ENCODE measurements at places on chromosomes 12 and 14.

GRCh38 chr14:92413379-92413778, 90.4 kb downstream of the SLC24A4 start:
- no peak for DNase-seq

GRCh38 chr14:52922656-52923055, 28.2 kb downstream of the FERMT2 start:
- no peak for DNase-seq

DNA sequence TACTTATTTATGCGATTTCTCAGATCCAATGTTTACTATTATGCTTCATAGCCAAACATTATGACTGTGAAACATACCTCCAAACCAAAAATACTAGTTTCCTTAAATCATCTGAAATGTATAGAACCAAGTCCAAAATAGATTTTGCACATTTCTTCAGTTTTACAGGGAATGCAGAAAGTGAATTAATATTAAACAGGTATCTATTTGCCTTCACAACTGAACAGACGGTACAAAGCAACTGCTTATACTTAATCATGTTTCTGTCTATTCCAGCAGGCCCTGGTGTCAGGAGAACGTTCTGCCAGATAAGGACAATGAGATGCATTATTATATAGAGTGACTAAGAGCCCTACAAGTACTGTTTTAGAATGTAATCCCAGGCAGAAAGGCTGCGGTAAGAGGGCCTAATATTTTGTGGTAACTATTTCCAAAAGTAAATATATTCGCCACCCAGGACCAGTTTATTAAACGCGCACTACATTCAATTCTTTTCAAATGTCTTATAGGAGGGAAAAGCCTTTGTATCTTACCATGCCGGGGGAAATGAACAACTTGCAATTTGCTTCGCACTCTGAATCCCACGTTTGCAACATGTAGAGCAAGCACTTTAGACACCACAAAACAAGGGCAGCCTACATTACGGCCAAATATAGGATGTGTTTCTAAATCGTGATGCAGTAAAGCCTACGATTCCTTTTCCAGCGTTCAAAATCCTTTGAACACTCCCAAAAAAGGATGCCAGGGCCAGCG, 1.5 kb downstream of the CORO1C start:
- DNase-seq: no peak

DNA sequence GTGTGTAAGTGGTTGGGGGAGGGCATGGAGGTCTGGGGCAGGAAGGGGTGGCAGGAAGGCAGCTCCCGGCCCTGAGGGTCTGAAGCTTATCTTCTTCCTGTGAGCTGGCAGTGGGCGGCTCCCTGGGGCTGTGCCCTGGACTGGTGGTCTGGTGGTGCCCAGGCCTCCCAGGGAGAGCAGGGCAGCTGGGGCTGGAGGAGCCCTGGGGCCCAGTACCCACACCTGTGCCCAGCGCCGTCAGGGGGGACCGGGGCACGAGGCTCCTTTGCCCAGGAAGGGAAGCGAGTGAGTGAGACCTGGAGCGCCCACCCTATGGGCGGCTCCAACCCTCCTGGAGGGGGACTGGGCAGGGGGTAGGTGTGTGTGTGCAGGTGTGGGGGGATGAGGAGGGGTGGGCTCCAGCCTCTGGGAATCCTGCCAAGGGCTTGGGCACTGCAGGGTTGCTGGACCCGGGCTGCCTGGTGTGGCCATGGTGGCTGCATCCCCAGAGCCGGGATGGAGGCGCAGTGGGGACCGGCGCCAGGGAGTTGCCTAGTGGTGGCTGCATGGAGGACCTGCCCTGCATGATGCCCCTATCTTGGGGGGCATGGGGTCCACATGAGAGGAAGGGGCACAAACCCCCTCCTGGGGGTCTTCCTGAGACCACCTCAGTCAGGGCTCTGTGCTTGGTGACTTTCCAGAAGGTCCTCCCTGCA, 353.6 kb downstream of the TMEM121 start:
- no peak for DNase-seq
